ENCODE measurements at places on chromosomes 7 and 10.

DNA sequence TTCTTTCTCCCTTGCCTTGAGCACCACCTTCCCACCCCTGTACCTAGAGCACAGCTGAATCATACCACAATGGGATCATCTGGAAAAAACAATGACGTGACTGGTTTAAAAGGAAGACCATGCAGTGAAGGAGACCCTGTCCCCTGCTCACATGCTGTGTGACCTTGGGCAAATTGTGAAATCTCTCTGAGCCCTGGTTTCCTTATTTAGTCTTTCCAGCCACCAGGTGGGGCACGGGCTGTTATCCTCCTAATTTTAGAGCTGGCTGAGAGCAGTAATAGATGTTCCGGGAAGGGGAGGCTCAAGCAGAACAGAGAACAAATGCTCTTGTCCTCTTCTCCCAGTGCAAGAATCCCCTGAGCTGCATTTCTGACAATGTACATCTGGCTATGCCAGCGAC is 198.3 kb downstream of the RPS24 start:
- DNase-seq, result no peak

- no peak for DNase-seq
These were observed 61.6 kb downstream of the ANKRD7 start for GRCh38 chr7:118286131-118286530.

DNA sequence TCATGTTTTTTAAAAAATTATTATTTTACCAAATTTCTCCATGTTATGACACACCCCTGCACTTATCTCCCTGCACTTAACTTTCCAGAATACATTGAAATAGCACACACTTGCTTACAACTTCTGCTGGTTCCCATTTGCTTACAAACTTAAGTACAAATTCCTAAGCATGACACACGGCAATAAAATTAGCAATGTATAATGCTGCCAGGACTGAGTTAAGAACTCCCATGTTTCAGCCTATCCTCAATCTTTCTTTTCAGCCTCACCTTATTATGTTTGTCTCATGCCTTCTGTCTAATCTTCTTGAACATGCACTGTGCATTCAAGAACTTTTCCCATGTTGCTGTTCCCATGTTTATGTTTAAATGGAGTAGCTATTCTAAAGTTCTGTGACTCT is 40.8 kb downstream of the PRPS1L1 start:
- DNase-seq, result no peak

GRCh38 chr7:146874722-146875121 is 758.1 kb downstream of the CNTNAP2 start:
- DNase-seq, result no peak

- no peak for DNase-seq
These were observed 125.6 kb downstream of the CCDC71L start for GRCh38 chr7:106535234-106535932.

DNA sequence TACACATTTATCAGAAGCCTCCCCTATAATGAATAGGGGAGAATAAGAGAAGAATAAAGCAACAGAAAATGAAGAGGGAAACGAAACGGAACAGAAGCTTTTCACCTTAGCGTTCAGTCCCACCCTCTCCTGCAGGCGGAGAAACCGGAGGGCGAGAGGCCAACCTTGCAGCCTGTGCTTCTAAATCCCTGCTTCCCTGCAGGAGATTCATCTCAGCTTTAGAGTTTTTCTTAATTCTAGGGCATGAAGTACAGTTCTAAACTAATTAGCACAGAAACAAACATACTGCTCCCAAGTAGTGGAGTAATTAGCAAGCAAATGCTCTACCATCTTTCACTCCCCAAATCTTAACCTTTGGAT is 107.2 kb downstream of the CUBN start:
- no peak for DNase-seq

DNA sequence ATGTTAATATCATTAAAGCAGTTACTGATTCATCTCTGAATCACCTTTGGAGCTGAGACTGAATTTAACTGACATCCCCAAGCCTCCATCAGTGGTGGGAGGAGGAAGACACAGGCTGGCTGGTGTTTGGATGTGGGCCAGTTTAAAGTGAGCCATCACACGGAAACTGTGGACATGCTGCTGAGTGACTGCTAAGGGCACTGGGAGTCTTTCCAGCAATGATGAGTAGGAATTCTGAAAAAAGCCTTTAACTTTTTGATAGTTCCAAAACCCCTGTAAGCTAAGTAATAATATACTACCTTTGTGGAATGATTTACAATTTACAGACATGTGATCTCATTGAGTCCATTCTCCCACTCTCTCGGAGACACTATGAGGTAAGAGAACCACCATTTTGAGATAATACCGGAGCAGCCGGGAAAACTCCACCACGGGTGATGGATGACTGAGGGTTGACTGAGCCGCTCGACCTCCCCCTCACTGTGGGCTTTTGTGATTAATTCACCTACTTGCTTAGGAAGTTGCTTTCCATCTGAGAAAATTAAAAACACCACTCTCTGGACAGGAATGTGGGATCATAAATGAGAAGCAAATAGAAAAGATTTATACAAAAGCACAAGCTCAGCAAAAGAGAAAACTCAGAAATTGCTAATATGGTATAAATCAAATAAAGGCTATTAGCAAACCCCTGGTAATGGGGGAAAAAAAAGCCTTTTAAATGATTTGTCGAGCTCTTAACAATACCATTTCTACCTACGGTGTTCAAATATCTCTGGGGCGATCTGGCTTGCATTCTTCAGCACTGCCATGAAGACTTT is 194.8 kb downstream of the FANK1 start:
- DNase-seq, result no peak

DNA sequence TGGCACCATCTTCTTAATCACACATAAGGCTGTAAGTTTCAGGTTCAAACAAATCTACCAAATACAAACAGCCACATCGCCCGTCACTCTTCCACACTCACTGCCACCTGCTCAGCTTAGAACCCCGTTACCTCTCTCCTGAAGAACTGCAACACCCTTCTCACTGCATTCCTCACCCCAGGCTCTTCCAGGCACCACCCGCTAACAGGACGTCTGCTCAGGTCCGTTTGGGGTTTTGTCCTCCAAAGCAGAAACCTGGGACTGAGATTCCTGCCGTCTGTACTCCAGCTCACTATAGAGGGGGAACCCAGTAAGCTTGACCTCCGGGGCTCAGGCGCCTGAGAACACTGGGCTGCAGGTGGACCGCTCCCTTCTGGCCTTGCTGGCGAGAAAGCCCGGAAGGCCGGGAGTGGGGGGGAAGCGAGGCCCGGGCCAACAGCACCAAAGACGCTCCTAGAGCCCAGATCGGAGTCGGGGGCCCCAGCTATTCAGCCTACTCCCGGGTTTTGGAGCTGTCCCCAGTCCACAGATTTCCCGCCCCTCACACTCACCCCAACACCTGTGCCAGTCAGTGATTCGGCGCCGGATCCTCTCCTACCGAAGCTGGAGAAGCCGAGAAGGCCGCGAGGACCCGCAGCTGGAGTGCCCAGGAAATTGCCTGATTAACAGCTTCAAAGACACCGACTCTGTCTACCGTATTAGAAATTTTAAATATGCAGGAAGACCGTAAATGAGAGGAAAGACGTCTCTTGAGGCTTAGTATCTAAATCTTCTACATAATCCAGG is at the start of gene AP3M1:
Gene AP3M1 (minus strand): TSS at position 625 of the 786 bp plus-strand sequence. CDS start 12,449 bp downstream, outside the sequence.
- DNase-seq, result no peak

DNA sequence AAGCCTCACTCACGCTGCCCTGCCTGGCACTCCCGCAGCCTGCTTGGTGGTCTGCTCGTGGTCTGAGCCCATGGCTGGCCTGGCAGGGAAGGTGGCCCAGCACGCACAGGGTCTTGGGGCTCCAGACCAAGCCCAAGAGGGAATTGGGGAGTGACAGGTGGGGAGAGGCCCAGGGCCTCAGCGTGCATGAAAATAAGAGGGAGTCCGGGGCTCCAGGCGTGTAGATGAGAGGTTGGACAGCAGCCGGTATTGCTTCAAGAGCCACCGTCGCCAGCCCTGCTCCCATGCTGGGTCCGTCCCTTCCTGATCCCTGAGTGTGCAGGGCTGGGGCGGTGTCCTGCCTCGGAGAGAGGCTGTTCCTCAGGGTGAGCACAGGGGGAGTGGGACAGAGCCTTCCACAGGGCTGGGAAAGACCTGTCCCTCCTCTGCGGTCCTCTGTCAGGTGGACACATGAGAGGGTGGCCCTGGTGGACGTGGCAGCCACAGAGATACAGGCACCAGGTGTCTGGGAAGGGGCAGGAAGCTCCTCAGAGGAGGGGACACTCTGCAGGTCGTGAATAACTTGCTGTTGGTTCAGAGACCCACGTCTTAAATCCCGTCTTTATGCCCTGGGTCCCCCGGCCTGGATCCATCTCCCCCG is 113.1 kb downstream of the INPP5A start:
- no peak for DNase-seq

GRCh38 chr10:71092812-71093401 is 119.5 kb upstream of the UNC5B start:
- no peak for DNase-seq

- no peak for DNase-seq
These were observed 191.2 kb downstream of the WDR11 start for GRCh38 chr10:121042342-121042741.

DNA sequence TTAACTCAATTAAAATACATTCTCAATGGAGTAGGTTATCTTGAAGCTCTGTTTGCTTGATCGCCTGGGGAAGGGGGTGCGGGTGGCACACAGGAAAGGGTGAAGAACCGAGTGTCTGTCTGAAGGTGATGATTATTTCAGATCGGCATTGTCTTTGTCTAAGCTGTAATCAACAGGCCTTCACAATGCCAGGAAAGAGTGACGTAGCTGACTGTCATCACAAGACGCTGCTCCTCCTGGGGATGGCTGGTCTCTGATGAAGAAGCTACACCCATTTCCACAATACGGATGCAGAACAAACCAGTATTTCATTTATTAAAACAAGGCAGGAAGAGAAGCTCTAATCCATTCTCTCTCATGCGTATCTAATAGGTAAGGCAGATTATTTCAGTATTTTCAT is 19.4 kb downstream of the JCAD start:
- DNase-seq, result no peak

DNA sequence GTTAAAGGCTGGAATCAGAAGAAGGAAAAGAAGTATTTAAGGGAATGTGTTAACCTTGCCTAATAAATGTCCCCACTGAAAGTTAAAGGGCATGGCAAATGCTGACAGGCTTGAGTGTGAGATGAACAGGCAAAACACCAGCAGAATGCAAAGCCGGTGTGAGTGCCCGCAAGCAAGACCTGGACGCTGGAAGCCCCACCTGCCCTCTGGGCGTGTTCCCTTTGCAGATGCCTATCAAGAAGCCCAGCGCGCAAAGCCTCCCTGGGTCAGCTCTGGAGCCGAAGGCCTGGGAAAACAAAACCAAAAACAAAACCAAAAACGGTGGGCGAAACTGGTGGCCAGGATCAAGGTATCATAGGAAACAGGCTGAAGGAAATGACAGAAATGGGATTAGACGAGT is 200.3 kb downstream of the SFMBT2 start:
- DNase-seq, result no peak

GRCh38 chr7:88095-88926 is 104.1 kb upstream of the FAM20C start:
- no peak for DNase-seq

DNA sequence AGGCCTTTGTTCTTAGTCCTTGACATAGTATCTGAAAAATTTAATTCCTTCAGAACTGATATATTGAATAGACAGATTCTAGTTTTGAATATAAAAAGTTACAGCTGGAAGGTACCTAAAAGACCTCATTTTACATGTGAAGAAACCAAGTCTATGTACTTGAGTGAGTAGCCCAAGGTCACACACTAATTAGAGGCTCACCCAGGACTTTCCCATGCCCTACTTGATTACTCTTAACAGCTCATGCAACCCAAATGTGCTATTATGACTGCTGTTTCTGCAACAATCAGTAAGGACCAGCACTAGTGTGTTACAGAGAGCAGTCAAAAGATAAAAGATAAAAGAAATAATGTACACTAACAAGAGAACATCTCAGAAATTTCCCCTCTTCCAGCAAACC is 40.7 kb upstream of the BET1 start:
- no peak for DNase-seq

DNA sequence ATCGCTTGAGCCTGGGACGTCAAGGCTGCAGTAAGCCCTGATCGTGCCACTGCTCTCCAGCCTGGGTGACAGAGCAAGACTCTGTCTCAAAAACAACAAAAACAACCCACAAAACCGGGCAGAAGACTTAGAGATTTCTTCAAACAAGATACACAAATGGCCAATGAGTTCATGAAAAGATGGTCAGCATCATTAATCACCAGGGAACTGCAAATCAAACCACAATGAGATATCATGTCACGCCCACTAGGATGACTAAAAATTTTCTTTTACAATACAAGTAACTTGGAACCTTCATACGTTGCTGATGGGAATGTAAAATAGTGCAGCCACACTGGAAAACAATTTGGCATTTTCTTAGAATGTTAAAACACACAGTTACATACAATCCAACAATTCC is 77.3 kb upstream of the GRID1 start:
- DNase-seq, result no peak

DNA sequence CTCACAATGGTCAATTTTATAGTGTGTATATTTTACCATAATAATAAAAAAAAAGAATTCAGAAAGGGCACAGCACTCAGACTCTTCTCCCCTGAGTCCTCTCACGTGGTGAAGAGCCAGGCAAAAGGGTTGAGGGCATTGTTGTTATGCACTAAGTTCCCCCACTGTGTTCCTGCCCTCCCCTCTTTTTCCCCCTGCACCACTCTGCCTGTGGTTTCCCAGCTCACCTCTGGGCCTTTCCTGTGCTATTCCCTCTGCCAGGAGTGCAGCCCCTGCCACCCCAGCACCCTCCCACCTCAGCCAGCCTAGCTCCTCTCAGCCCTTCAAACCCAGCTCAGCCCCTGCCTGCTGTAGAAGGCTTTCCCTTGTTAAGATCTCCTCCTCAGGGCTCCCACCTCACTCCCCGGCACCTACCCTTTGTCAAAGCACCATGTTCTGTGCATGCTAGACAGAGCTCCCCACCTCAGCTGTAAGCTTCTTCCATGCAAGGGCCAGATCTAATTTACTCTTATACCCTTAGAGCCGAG is 108.5 kb downstream of the KCNMA1 start:
- no peak for DNase-seq

GRCh38 chr7:45224832-45225231 is 67.2 kb downstream of the RAMP3 start:
- DNase-seq, result no peak

DNA sequence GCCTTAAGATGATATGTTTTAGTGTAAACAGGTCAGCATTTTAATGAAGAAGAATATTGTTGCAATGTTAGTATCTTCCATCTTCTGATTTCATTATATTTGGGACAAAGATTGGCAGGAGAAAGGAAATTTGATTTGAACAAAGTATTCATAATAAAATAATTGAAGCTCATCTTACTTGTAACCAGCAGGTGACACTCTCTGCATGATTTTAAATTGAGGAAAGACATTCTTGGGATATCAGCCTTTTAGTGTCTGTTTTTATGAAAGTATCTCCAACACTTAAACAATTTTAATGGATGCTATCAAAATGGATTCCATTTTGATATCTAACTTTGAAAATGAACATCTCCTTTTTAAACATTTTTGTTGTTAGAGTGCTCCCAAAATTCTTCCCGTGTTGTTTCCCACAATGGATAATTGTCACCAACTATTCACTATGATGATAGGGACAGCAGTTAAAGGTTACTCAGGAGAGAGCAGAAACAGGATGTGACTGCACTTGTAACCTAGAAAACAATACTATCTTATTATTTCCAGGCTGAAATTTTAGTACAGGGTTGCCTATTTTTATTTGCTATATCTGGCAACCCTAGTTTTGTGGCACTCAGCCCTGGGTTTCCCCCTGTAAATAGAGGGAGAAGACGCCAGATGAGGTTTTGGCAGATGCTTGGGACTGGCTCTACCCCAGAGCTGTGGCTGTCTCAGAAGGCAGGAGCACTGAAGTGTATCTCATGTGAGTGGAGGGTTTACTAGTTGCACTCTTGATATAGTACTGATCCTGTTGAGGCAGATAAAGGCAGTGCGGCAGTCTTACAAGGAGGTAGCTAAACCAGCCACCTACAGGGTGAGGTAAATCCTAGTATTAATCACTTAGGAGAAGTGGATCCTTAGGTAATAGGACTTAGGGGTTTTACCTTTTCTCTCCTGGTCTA is 31.0 kb upstream of the ABCB4 start:
- DNase-seq, result no peak

Data from CD4-positive, alpha-beta T cell treated with Interleukin-21 for 1 hour (primary cell).